ENCODE measurements at places on chromosomes 2 and 18. TPM values are rescaled to one million over a fixed set of nuclear protein-coding genes. Genes with fewer than 3 reads are reported as not detected.

The SP5 gene
- total RNA-seq = not detected

The SERPINB3 gene
- not detected for total RNA-seq

The GCKR gene
- not detected for total RNA-seq

The GALNT5 gene
- total RNA-seq = not detected
